ENCODE measurements at places on chromosomes 2 and 18.

DNA sequence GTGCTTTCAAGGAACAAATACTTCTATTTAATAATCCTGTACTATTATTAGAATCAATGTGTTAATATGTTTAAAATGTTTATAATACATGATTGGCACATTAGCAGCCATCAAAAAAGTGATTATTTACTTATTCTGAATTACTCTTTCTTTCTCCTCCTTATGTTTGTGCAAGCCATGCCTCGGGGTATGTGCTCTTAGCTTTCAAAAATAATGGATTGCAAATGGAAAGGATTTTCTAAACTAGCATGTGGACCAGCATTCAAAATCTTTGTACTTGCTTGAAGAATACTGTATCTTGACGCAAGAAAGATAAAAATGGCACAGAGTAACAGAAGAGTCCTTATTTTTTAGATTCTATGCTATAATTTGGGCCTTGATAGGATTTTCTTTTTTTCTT, 156.5 kb downstream of the CDH7 start:
- no peak for DNase-seq

DNA sequence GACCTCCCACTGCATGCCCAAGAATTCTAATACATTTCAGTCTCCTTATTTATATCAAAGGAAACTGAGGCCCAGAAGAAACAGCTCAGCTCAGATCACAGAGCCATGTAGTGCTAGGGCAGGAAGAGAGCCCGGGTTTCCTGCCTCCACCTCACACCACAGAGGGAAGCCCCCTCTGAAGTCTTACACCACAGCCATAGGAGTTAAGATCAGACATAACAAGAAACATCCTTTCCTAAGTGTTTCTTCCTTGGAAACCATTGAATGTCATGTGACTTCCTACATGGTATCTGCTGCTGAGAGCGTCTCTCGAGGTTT, 102.1 kb downstream of the MTCL1 start:
- DNase-seq: no peak

DNA sequence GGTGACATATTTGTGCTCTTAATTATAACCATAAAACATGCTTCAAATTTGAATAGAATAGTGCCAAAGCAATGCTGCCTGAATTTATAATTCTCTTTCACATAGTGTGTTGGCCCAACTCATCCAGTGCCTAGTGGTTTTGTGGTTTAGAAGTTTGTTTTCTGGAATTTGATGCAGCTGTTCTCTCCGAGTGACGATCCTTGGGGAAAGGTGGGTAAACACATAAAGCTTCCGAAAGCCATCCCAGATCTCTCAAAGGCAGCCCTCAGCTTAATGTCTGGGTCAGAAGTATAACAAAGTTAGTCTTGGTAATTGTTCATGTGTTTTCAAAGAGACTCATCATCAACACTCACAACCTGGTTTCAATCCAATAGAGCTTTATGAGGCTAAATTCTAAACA, 235.6 kb upstream of the CDH2 start:
- no peak for DNase-seq

GRCh38 chr18:65326805-65327204, 424.0 kb upstream of the CDH7 start:
- no peak for DNase-seq

DNA sequence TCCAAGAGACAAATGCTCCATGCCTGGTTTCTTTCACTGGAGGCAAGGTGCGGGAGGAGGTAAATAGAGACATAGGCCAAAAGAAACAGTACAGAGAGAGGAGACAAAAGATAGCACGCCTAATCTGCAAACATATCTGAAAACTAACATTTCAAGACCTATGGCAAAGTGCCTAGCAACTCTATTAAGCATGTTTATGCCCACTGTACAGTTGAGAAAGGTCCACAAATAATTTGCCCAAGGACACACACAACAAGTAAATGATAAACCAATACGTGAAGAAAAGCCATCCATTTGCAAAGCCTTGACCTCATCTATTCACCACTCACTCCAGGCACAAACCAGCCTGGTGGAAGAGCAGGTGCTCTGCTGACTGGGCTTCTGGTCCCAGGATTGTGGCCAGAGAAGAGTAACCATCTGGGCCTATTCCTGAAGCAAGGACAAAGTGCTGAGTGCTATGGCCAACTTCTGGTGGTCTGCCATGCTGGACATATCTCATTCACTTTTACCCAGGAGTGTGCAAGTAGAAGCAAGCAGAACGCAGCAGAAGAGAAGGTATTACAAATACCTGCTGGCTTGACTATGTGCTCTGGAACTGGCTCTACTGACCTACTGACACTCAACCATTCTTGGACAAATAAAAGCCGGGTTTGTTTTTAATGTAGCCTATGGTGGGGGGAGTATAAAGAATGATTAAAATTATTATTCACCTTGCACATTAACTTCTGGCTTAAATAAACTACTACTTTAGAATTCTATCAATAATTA, 25.3 kb downstream of the TMEM131 start:
- no peak for DNase-seq

- DNase-seq: no peak
Observed at GRCh38 chr18:62728254-62728653, 12.9 kb downstream of the PHLPP1 start.

DNA sequence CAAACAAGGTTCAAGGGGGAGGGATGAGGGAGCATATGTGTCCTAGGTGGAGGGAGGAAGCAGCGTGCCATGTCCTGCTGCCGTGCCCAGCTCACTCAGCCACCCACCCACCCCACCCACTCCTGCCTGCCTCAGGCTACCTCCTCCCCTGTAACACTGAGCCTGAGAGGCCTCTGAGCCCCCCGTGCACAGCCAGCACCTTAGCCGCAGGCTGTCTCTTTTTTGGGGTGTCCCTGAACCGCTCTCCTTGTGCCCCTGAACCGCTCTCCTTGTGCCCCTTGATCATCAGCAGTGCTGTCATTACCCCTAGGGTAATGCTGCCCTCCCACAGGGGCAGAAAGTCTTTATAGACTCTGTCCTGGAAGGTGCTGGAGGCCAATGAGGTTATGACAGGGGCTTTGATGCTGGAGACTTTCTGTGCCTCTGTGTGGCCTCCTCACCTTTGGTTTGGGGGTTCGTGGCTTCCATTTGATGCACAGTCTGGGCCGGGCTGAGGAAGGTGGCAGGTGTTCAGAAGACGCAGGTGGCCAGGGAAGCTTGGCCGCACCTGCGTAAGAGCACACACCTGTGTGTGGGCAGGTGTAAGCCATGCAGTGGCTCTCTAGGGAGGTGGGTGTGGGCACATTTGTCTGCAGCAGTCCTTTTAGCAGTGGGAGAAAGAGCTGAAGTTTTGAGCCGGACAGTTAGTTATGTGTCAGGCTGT, 140.0 kb downstream of the SEPTIN10 start:
- DNase-seq: no peak

DNA sequence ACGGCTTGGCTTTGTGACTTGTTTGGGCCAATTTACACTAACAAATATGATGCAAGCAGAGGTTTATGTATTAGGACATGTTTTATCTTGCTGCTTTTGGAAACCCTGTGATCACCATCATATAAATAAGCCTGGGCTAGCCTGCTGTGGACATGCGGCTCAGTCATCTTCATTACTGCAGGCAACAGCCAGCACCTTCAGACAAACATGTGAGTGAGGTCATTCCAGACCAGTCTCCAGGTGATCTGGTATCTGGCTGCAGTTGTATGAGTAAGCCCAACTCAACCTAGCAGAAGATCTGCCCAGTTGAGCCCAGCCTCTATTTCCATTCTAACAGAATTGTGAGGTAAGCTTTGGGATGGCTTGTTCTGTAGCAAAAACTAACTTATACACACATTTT, 254.6 kb upstream of the ATP5MC3 start:
- DNase-seq: no peak

- no peak for DNase-seq
Observed at GRCh38 chr2:62550461-62550860, 44.5 kb upstream of the TMEM17 start.

- DNase-seq: no peak
Observed at GRCh38 chr2:121455446-121455845, 75.2 kb upstream of the RNU4ATAC start.

DNA sequence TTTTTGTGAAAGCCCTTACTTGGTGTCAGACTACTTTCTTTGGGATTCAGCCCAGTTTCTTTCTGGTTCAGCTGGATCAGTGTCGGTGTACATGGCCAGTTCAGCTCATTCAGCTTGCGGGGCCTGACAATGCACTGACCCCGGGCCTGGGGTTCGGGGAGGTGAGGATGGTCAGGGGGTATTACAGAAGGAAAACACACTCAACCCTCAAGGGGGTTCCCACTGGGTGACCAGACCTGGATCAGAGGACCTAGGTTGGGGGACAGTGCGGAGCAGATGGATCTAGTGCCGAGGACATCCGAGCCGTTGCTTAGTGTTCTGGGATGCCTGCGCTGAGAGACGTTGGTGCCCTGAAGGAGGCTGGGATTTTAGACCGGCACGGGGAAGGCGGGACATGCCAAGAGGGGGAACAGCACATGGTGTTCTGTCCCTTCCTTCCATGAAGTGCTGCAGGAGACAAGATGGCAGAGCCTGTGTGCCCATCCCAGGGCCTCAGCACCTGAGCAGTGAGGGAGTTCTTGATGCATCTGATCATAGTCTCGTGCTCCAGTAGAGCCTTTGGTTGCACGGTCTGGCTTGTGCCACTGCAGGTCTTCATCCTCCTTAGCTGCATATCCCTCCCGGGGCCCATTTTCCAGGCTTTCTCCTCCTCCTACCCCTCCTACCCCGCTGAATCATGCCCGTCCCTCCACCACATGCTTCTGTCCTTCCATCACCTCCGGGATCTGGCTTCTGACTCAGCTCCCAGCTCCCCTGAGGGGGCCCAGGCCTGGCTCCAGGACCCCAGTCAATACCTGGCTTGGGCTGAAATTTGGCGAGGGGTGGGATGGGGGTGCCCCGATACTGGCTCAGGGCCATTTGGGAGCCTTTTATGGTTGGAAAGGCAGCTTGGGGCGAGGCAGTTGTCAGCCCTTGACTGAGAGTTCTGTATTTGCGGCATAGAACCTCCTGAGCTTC, 18.0 kb downstream of the SPEG start:
- no peak for DNase-seq

DNA sequence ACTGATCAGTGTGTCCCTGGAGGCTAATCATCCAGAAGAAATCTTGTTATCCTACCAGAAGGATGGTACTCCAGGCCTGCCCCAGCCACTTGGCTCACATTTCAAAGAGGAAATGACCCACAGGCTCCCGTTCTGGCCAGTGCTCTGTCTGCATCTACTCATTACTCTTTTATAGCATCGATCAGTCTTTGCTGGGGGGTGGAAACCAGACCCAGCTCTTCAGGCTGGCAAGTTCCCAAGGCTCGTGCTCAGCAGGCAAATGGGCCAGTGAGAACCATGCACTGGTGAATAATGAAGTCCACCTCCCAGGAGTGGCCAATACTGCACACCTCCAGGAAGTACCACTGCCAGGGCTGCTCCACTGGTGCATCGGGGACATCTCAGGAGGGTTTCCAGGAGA, 38.8 kb downstream of the DNER start:
- DNase-seq: no peak

- no peak for DNase-seq
Observed at GRCh38 chr2:33512112-33512511, 35.7 kb downstream of the RASGRP3 start.

DNA sequence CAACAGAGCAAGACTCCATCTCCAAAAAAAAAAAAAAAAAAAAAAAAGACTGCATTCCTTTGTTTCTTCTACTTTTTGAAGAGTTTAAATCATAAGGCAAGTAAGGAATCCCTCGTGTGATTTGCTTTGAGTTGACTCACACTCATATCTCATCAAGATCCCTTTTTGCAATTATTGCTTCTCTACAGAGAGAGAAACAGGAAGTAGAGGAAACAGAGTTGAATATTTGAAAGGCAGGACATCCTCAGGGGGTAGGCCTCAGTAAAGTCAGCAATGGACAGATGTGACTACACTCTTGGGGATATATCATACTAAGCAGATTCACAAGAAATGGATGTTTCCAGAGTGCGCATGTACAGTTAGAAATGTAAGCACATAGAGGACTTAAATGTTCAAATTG, 11.2 kb upstream of the EFR3B start:
- no peak for DNase-seq

DNA sequence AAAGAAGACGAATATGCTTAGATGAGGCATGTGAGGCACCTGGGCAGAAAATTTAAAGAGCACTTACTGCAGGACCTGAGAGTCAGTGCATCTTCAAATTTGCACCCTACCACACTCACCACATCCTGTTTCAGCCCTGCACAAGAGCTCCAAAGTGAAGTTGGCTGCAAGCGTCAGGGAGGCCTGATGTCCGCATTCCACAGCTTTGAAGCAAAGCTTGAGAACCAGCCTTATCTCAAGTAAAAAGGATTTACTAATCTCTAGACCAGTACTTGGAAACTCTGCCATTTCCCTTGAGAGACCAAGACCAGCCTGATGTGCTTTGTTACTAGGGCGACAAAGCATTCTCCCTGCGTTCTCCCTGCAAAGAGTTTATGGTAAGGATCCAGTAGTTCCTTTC, 3.4 kb upstream of the ASNSD1 start:
- no peak for DNase-seq

DNA sequence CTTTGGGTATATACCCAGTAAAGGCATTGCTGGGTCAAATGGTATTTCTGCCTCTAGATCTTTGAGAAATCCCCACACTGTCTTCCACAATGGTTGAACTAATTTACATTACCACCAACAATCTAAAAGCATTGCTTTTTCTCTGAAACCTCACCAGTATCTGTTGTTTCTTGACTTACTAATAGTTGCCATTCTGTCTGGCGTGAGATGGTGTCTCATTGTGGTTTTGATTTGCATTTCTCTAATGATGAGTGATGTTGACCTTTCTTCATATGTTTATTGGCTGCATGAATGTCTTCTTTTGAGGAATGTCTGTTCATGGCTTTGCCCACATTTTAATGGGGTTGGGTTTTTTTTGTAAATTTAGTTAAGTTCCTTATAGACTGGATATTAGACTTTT, 382.6 kb upstream of the ZNF804A start:
- DNase-seq: no peak

GRCh38 chr2:176653479-176654443, 384.5 kb downstream of the MTX2 start:
- no peak for DNase-seq

DNA sequence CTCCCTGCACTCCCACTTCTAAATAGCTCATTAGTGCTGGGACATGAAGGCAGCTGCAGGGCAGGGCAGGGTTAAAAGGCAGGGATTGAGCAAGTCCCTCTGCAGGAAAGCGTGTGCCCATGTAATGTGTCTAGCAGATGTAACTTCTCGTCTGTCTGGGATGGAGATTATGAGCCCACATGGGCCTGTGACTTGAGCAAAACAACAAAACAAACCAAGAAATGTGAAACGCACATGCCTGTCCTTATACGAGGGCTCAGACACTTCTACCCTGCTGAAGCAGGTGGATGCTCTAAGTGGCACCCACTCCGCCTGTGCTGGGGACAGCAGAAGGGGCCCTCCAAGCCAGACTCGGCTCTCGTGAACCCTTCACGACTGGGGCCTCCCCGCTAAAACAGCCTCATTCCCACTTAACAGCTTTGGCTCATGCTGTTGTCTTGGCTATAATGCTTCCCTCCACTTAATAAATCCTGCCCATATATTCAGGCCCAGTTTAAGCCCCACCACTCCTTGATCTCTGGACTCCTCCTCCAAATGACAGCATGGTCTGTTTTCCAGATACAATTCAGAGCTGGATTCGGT, 40.9 kb downstream of the TMEM247 start:
- DNase-seq: no peak

Data from memory B cell (primary cell).